ENCODE measurements at places on chromosomes 6 and 20.

GRCh38 chr6:161833099-161833860, 559.4 kb upstream of the AGPAT4 start:
- peaks cover 3% of the 10 kb centered on the region for H3K27me3 ChIP-seq
- no peak overlapping the region for H3K27ac ChIP-seq
- no peak overlapping the region for H3K4me3 ChIP-seq
- peaks cover 6% of the 10 kb centered on the region for H3K4me1 ChIP-seq

DNA sequence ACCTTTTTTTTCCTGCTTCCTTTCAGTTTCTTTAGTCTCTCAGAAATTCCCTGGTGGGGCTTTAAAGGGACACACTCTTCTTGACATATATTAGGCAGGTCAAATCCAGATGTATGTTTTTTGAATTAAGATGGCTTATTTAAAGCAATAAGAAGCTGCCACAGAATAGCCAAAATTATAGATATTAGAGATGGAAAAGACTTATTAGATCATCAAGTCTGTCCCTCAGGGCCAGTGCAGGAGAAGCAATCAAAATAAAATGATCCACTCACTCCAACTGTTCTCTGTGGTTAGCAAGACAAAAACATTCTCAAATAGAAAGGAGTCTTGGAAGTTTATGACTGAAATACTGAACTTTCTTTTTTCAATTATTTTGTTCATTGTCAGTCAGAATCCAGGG, 462.8 kb downstream of the CDC5L start:
- H3K27me3 ChIP-seq: peaks cover under 1% of the 10 kb centered on the region
- no peak overlapping the region for H3K4me3 ChIP-seq
- H3K4me1 ChIP-seq: no peaks in the 10 kb centered on the region

DNA sequence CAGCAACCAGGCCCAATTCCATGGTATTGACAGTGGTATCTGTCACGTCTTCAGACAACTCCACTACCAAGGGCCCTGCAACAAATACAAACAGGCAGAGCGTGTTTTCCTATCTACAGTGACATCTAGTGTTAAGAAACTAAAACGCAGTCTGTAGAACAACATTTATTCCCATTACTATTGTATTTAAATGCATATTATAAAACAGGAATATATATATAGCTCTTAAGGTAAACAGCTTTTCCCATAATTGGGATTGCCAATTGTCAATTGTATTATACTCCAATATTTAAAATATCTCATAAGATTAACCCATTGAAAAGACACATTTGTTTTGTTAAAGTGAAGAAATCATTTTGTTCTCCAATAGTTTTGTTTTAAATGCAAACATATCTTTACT, 97.2 kb downstream of the KIF16B start:
- no peak overlapping the region for H3K27ac ChIP-seq
- no peak for DNase-seq
- no peak overlapping the region for H3K4me3 ChIP-seq
- no peaks in the 10 kb centered on the region for H3K36me3 ChIP-seq
- peaks cover 2% of the 10 kb centered on the region for H3K27me3 ChIP-seq
- peaks cover 7% of the 10 kb centered on the region for H3K4me1 ChIP-seq

DNA sequence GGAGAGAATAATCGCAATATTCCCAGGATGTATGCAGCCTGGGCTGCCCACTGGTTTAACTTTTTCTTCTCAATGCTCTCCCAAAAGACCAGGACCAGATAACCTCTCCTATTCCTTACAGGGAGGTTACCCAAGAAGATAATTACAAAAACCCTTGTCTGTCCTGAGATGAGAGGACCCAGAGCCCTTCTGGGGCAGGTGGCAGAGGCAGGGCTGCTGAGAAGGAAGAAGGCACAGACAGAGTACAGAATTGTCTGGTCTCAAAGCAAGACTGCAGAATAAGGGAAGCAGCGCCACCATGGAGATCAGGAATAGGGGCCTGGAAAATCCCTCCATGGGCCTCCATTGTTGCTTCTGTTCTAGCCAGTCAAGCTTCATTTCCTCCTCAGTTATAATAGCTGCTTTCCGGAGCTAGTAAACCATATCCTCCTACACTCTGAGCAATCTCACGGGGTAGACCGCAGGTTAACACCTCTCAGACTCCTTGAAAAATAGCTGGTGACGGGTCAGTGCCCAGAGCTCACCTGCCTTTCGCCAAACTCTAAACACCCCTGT, 463 bp upstream of the HLA-DMB start:
- no peak overlapping the region for H3K27ac ChIP-seq
- H3K4me1 ChIP-seq: peaks cover 23% of the 10 kb centered on the region
- H3K36me3 ChIP-seq: no peaks in the 10 kb centered on the region
- no peak for DNase-seq
- H3K27me3 ChIP-seq: peaks cover 1% of the 10 kb centered on the region

DNA sequence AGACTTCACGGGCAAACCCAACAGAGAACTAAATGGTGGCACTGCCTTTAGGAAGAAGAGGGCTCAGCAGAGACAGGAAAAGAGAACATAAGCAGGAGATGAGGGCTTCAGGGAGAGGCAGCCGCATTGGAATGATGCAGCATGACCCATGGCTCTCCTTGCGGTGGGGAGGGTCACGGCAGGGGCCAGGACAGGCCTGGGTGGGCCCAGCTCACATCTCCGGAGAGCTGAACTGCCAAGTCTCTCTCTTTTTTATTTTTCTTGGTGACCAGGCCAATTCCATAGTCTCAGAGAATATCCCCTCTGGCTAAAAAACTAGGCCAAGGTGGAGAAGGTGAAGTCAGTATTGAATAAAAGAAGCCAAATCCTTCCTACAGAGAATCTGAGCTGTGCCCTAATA, 77.5 kb upstream of the TRAF3IP2 start:
- H3K27ac ChIP-seq: peak overlapping the region; percentile 81
- no peak overlapping the region for H3K4me3 ChIP-seq
- no peak for DNase-seq

DNA sequence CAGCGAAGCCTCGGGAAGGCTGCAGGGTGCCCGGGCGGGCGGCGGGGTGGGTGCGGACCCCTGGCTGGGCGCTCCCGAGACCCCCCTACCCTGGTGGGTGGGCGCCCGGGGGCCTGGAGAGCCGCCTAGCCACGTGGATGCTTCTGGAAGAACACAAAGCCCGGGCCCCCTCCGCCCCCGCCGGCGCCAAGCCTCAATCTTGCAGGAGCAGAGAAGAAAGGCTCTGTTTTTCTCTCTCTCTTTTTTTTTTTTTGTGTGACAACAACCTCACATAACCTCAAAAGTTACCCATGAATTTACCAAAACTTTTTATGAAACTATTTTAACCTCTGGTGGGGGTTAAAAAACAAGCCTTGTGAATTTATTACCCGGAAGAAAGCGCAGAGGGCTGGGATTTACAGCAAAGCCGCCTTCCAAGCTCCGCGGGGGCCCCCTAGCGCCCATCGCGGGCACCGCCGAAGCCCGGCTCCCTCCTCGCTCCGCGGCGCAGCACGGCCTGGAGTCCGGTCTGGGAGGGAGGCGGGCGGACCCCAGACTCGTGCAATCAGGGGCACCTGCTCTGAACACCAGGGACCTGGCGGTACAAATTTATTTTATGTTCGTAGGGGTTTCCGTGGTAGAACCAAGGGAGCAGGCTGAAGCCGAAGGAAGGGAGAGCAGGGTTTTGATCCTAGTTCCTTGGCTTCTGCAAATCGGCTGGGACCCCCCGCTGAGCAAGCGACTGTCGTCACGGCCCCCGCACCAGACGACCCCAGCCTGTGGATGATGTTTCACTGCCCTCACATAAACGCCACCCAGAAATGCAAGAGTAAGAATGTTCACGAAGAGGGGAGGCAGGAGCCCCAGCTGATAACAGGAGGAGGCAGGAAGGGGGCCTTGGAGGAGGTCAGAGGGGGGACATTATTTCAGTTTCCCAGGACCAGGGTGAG, 58.9 kb downstream of the ZNF831 start:
- peak; percentile 94 for DNase-seq
- H3K4me3 ChIP-seq: peak overlapping the region; percentile 78
- H3K27me3 ChIP-seq: peaks cover 10% of the 10 kb centered on the region
- no peaks in the 10 kb centered on the region for H3K36me3 ChIP-seq
- H3K4me1 ChIP-seq: peaks cover 12% of the 10 kb centered on the region
- no peak overlapping the region for H3K27ac ChIP-seq

GRCh38 chr6:73728548-73729205, 32.7 kb downstream of the CD109 start:
- peaks cover 7% of the 10 kb centered on the region for H3K4me1 ChIP-seq
- no peaks in the 10 kb centered on the region for H3K36me3 ChIP-seq
- no peak for DNase-seq

- H3K4me1 ChIP-seq: peaks cover 12% of the 10 kb centered on the region
- H3K27me3 ChIP-seq: no peaks in the 10 kb centered on the region
- no peak for DNase-seq
- no peak overlapping the region for H3K27ac ChIP-seq
- H3K36me3 ChIP-seq: no peaks in the 10 kb centered on the region
Measured at GRCh38 chr20:13009682-13010406, 1.1 kb downstream of the SPTLC3 start.

GRCh38 chr6:167308207-167308606, 16.7 kb upstream of the TTLL2 start:
- H3K4me1 ChIP-seq: peaks cover 6% of the 10 kb centered on the region
- DNase-seq: no peak
- H3K36me3 ChIP-seq: peaks cover 3% of the 10 kb centered on the region
- no peak overlapping the region for H3K27ac ChIP-seq

DNA sequence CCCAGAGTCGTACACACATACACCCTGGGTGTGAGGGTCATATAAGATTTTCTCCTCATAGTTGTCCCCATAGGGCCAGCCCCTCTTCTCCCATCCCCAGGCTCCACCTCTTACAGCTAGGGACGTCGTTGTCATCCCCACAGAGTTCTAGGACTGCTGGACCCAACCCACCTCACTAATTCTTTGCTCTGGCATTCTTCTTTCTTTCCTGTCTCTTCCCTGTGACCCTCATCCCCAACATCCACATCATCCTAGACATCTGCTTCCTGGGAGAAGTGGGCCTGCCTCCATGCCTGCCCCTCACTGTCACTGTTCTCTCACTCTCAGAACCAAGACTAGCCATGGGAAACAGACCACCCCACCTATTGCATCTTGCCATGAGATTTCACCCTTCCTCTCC, 1.1 kb downstream of the PSMF1 start:
- H3K4me3 ChIP-seq: peak overlapping the region; percentile 95
- peaks cover 1% of the 10 kb centered on the region for H3K27me3 ChIP-seq
- peak overlapping the region; percentile 83 for H3K27ac ChIP-seq
- H3K4me1 ChIP-seq: peaks cover 36% of the 10 kb centered on the region
- no peak for DNase-seq
- peaks cover 7% of the 10 kb centered on the region for H3K36me3 ChIP-seq

DNA sequence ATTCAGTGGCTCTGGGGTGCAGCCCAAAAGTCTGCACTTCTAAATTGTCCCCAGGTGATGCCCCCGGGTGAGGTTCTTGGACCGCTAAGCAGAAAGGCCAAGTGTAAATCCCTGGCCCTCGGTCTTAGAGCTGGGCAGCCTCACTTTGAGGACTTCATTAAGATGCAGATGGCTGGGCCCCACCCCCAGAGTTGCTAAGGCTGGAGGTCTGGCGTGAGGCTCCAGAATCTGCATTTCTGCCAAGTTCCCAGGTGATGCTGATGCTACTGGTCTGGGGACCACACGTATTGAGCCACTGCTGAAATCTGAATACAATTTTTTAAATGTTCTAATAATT, 735 bp upstream of the SLC23A2 start:
- no peak for DNase-seq
- H3K36me3 ChIP-seq: peaks cover 3% of the 10 kb centered on the region

GRCh38 chr6:36758516-36759147, 61.0 kb downstream of the RAB44 start:
- H3K27ac ChIP-seq: no peak overlapping the region
- H3K4me3 ChIP-seq: no peak overlapping the region
- no peak for DNase-seq
- peaks cover 41% of the 10 kb centered on the region for H3K4me1 ChIP-seq

GRCh38 chr20:46228670-46229069, 79.6 kb downstream of the CDH22 start:
- no peak overlapping the region for H3K27ac ChIP-seq
- H3K36me3 ChIP-seq: no peaks in the 10 kb centered on the region
- H3K4me1 ChIP-seq: peaks cover 8% of the 10 kb centered on the region
- peaks cover 3% of the 10 kb centered on the region for H3K27me3 ChIP-seq

DNA sequence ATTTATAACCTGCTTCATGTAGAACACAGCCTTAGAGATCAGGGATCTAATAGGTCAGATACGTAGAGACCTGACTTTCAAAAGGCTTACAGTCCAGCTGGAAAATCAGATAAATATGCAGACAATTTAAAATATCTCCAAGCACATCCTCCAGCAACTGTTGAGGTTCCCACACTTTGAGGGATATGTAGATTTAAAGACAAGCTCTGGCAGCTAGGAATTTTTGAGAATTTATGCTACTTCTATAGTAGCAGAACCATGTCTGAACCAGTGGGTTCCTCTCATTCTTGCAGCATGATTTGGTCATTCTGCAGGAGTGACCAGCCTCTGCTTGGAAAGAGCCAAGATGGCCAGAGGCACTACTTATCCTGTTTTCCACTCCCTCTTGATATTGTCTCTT, 60.5 kb downstream of the CYB5R4 start:
- H3K27me3 ChIP-seq: no peaks in the 10 kb centered on the region
- peaks cover 3% of the 10 kb centered on the region for H3K36me3 ChIP-seq
- no peak for DNase-seq
- no peak overlapping the region for H3K4me3 ChIP-seq
- no peaks in the 10 kb centered on the region for H3K4me1 ChIP-seq

- peaks cover 4% of the 10 kb centered on the region for H3K36me3 ChIP-seq
- no peak for DNase-seq
- H3K27ac ChIP-seq: peak overlapping the region; percentile 3
- peak overlapping the region; percentile 95 for H3K4me3 ChIP-seq
- H3K4me1 ChIP-seq: peaks cover 6% of the 10 kb centered on the region
Measured at GRCh38 chr20:25408170-25408547, 686 bp downstream of the GINS1 start.

- no peak overlapping the region for H3K4me3 ChIP-seq
- no peak for DNase-seq
- no peak overlapping the region for H3K27ac ChIP-seq
- peaks cover 22% of the 10 kb centered on the region for H3K4me1 ChIP-seq
Measured at GRCh38 chr6:36478051-36478526, 35.3 kb downstream of the KCTD20 start.

DNA sequence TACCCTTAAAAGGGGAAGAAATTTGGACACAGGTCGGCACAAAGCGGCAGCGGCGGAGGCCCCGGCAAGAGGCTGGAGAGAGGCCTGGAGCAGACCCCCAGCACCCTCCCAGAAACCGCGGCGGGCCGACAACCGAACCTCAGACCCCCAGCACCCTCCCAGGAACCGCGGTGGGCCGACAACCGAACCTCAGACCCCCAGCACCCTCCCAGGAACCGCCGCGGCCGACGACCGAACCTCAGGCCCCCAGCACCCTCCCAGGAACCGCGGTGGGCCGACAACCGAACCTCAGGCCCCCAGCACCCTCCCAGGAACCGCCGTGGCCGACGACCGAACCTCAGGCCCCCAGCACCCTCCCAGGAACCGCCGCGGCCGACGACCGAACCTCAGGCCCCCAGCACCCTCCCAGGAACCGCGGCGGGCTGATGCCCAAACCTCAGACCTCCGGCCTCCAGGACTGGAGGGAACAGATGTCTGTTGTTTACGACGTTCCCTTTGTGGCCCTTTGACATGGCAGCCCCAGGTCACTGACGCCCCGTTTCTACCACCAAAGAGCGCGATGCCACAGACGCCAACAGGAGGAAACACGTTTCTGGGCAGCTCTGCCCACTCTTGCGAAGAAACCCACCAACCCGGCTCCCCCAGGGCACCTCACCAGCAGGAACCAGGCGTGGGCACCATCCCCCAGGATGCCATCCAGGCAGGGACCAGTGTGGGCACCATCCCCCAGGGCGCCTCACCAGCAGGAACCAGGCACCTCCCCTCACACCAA, 28.4 kb downstream of the ZBTB46 start:
- peak overlapping the region; percentile 25 for H3K4me3 ChIP-seq
- H3K4me1 ChIP-seq: no peaks in the 10 kb centered on the region
- H3K27ac ChIP-seq: no peak overlapping the region
- peaks cover 5% of the 10 kb centered on the region for H3K27me3 ChIP-seq
- no peak for DNase-seq
